Activated T-helper 17 cell treated with anti-CD3 and anti-CD28 coated beads, Interleukin-2, amount 50 U/mL, for 72 hours (primary cell): ENCODE measurements at places on chromosomes 16 and 17. TPM values are rescaled to one million over a fixed set of nuclear protein-coding genes. Genes with fewer than 3 reads are reported as not detected.

- no peak overlapping the region for H3K27ac ChIP-seq
- ATAC-seq: no peak
- H3K27me3 ChIP-seq: peaks cover 15% of the 10 kb centered on the region
These were observed 25.8 kb upstream of the ABCC3 start for GRCh38 chr17:50608700-50609379.

- H3K36me3 ChIP-seq: peaks cover 45% of the 10 kb centered on the region
- no peaks in the 10 kb centered on the region for H3K4me1 ChIP-seq
- H3K27ac ChIP-seq: no peak overlapping the region
- H3K27me3 ChIP-seq: no peaks in the 10 kb centered on the region
- no peak for ATAC-seq
- H3K4me3 ChIP-seq: no peak overlapping the region
These were observed 67.0 kb downstream of the CLEC16A start for GRCh38 chr16:11011326-11011725.

DNA sequence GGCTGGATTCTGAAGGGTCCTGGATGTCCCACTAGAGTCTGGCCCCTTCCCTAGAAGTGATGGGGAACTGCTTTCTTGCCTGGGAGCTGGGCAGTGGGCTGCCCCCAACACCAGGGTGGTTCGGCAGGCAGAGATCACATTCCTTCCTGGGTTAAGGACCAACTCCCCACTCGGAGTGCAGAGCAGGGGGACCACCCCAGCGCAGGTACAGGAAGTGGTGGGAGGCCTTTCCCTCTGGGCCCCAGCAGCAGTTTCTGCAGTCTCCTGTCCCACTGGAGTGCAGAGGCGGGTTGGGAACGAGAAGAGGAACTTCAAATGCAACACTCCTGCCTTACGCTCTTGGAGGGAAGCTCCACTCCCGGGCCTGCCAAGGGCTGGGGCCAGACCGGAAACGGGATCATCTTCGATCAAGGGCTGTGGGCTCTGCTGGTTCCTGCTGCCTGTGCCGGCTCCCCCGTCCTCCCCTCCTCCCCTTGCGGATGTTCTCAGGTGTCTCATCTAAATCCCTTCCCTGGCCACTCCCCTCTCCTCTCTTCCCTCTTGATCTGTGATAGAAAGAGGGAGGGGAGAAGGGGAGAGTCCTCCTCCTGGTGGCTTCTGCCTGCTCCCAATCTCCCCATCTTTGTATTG lies 9.0 kb upstream of the NGFR start:
- no peaks in the 10 kb centered on the region for H3K36me3 ChIP-seq
- no peaks in the 10 kb centered on the region for H3K4me1 ChIP-seq
- no peak overlapping the region for H3K27ac ChIP-seq

GRCh38 chr17:5068236-5068635 lies 10.0 kb upstream of the ZFP3 start:
- ATAC-seq: no peak
- H3K27ac ChIP-seq: no peak overlapping the region
- no peaks in the 10 kb centered on the region for H3K4me1 ChIP-seq
- H3K4me3 ChIP-seq: no peak overlapping the region
- H3K36me3 ChIP-seq: no peaks in the 10 kb centered on the region
- no peaks in the 10 kb centered on the region for H3K27me3 ChIP-seq

GRCh38 chr16:17335826-17336529 lies 134.8 kb downstream of the XYLT1 start:
- no peak for ATAC-seq
- no peaks in the 10 kb centered on the region for H3K27me3 ChIP-seq

Gene FOXN1
- total RNA-seq: not detected

Gene PTGES3L
- 2.7 TPM for total RNA-seq

Gene GRB7
- 0.40 TPM for total RNA-seq

Gene NHLRC4
- total RNA-seq: 1.1 TPM

Gene PRAC2
- not detected for total RNA-seq

Gene KCTD13
- 36.0 TPM for total RNA-seq

Gene CMTM4
- total RNA-seq: 3.2 TPM

Gene TEKT1
- not detected for total RNA-seq
